ENCODE measurements at places on chromosomes 5 and 9.

GRCh38 chr9:18910435-18910834, 122.6 kb downstream of the SAXO1 start:
- no peak for DNase-seq
- no peaks in the 10 kb centered on the region for H3K27me3 ChIP-seq
- no peak overlapping the region for H3K4me3 ChIP-seq
- H3K36me3 ChIP-seq: no peaks in the 10 kb centered on the region

GRCh38 chr9:14281136-14281795, 32.7 kb downstream of the NFIB start:
- H3K4me1 ChIP-seq: no peaks in the 10 kb centered on the region
- H3K4me3 ChIP-seq: no peak overlapping the region
- DNase-seq: no peak
- H3K36me3 ChIP-seq: no peaks in the 10 kb centered on the region
- H3K27ac ChIP-seq: no peak overlapping the region

DNA sequence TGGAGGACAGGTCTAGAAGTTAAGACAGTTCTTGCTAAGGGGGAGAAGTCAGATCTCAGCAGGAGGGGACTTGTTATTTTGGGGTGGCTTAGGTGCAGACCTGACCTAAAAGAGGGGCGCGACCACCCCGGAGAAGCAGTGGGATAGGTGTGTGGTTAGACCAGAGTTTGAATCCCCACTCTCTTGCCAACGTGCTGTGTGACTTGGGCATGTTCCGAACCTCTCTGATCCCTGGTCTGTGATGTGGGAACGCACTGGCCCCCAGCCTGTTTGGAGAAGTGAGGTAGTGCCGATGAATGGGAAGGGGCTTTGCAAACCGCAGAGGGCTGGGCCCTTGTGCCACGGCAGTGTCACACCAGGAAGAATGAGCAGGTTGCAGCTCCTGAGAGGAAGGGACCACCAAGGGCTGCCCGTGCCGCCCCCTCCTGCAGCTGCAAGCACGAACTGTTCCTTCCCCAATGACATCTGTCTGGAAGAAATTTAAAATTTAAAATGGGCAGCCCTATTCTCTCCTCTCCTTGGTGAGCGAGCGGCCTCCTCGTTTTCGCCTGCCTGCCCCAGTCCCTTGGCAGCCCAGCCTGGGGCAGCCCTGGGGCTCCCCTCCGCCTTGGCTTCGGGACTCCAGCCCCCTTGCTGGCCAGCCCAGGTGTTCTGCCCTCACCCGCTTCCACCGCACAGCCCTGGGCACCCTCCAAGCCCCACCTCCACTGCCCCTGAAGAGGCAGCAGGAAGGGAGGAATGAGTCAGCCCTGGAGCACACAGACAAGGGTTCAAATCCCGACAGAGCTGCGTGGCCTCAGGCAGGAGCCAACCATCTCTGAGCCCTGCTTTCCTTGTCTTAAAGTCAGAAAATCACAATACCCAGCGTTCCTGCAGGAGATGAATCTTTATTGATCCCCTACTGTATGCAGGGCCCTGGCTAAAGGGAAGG, 1.6 kb downstream of the FIBCD1 start:
- no peak for DNase-seq
- H3K27me3 ChIP-seq: no peaks in the 10 kb centered on the region
- H3K27ac ChIP-seq: no peak overlapping the region
- H3K4me3 ChIP-seq: no peak overlapping the region
- no peaks in the 10 kb centered on the region for H3K36me3 ChIP-seq

GRCh38 chr9:99368341-99369326, 146.6 kb downstream of the SEC61B start:
- no peaks in the 10 kb centered on the region for H3K27me3 ChIP-seq
- no peaks in the 10 kb centered on the region for H3K4me1 ChIP-seq
- H3K4me3 ChIP-seq: no peak overlapping the region
- H3K36me3 ChIP-seq: no peaks in the 10 kb centered on the region

DNA sequence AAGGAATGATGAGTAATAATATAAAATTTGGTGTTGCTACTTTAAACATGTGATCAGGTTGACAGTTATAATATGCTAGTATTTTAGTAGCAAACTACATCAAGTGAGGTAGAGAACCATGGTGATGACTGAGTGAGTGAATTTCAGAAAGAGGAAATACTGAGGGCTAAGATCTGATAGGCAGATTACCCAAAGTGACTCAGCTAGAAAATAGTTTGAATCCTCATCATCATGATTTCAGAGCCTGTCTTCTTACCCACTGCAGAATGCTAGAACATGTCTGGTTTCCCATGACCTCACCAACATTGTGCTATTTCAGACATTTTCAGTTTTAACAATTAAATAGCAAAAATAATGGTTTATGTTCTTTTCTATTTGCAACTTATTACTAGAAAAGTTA, 602.1 kb downstream of the TAF11L14 start:
- H3K4me3 ChIP-seq: no peak overlapping the region
- H3K4me1 ChIP-seq: no peaks in the 10 kb centered on the region
- no peak overlapping the region for H3K27ac ChIP-seq
- no peaks in the 10 kb centered on the region for H3K27me3 ChIP-seq
- no peak for DNase-seq

GRCh38 chr9:129720181-129720864, 32.5 kb downstream of the PTGES start:
- no peak overlapping the region for H3K4me3 ChIP-seq
- DNase-seq: no peak
- H3K27me3 ChIP-seq: no peaks in the 10 kb centered on the region
- H3K27ac ChIP-seq: no peak overlapping the region
- H3K4me1 ChIP-seq: no peaks in the 10 kb centered on the region

- H3K4me3 ChIP-seq: no peak overlapping the region
- H3K36me3 ChIP-seq: no peaks in the 10 kb centered on the region
- no peak overlapping the region for H3K27ac ChIP-seq
Observed at GRCh38 chr5:83368319-83368718, 103.2 kb upstream of the VCAN start.

DNA sequence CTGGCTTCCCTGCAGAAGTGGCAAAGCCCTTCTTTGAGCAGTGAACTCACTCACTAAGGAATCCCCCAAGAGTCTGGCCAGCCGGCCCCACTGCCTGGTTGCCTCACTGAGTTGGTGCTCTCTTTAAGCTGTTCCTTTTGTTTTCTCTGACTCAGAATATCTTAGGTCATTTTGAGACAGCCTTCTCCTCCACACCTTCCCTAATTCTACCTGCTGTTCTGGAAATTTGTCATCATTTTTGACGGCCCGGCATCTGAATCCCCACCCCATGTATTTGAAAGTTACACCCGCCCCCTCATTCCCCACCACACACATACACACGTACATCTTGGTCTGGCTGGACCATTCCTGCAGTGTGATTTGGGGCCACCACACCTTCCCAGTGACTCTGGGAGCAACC, 41.8 kb downstream of the FGF1 start:
- no peaks in the 10 kb centered on the region for H3K4me1 ChIP-seq
- no peaks in the 10 kb centered on the region for H3K27me3 ChIP-seq

- no peak overlapping the region for H3K4me3 ChIP-seq
- DNase-seq: no peak
- peaks cover 16% of the 10 kb centered on the region for H3K4me1 ChIP-seq
Observed at GRCh38 chr9:78053627-78054026, 22.0 kb upstream of the GNAQ start.

GRCh38 chr5:126984632-126985031, 45.7 kb downstream of the MARCHF3 start:
- H3K36me3 ChIP-seq: no peaks in the 10 kb centered on the region
- H3K27me3 ChIP-seq: no peaks in the 10 kb centered on the region
- DNase-seq: no peak
- no peak overlapping the region for H3K27ac ChIP-seq

GRCh38 chr5:133801955-133802751, 166.3 kb downstream of the C5orf15 start:
- H3K4me3 ChIP-seq: no peak overlapping the region
- no peaks in the 10 kb centered on the region for H3K36me3 ChIP-seq
- H3K27me3 ChIP-seq: no peaks in the 10 kb centered on the region
- H3K4me1 ChIP-seq: no peaks in the 10 kb centered on the region
- no peak for DNase-seq

GRCh38 chr5:103066326-103066725, 53.6 kb downstream of the GIN1 start:
- H3K36me3 ChIP-seq: no peaks in the 10 kb centered on the region
- H3K4me3 ChIP-seq: no peak overlapping the region
- no peaks in the 10 kb centered on the region for H3K4me1 ChIP-seq
- no peaks in the 10 kb centered on the region for H3K27me3 ChIP-seq
- no peak overlapping the region for H3K27ac ChIP-seq

DNA sequence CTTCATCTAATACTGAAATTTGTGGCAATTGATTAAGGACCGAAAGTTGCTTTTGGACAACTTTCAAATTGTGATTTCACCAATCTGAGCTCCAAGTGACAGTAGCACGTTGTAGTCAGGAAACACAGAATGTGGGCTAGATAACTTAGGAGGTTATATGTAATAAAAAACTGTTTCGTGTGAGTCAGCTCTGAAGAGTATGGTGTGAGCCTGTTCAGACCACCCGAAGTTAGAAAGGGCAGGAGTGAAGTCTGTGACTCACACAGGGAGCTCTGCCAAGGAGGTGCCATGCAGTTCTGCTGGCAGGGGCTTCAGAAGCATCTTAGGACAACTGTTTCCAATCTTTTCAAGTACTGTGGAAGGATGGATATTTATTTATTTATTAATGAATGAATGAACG, 16.4 kb upstream of the ZBTB34 start:
- no peaks in the 10 kb centered on the region for H3K4me1 ChIP-seq
- no peak overlapping the region for H3K4me3 ChIP-seq
- H3K27ac ChIP-seq: no peak overlapping the region
- no peaks in the 10 kb centered on the region for H3K27me3 ChIP-seq

- H3K27ac ChIP-seq: no peak overlapping the region
- H3K4me3 ChIP-seq: no peak overlapping the region
- no peak for DNase-seq
- H3K27me3 ChIP-seq: no peaks in the 10 kb centered on the region
Observed at GRCh38 chr5:28214292-28214691, 1175.9 kb upstream of the CDH9 start.

DNA sequence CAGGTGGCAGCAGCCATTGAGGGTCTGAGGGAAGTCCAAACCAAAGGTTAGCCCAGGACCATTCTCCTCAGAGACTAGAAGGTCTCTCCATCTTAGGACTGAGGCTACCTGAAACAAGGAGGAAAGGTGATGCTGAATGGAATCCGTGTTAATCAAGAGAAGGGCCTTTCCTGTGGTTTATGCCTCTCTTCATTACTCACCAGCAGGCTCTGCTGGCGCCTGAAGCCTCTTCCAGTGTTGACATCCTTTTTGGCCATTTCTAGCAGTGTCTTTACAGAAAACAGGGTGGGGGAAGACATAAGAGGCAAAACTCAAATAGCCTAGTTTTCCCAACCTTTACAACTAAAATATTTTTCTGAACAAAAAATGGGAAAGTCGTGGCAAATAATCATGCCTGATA, 98.0 kb downstream of the ENC1 start:
- H3K4me1 ChIP-seq: no peaks in the 10 kb centered on the region
- H3K4me3 ChIP-seq: no peak overlapping the region
- H3K27ac ChIP-seq: no peak overlapping the region
- DNase-seq: no peak

Measured in naive thymus-derived CD4-positive, alpha-beta T cell (primary cell).